ENCODE measurements at places on chromosomes 3 and 15.

- no peak for DNase-seq
Measured at GRCh38 chr3:11390411-11391131, 118.4 kb downstream of the ATG7 start.

DNA sequence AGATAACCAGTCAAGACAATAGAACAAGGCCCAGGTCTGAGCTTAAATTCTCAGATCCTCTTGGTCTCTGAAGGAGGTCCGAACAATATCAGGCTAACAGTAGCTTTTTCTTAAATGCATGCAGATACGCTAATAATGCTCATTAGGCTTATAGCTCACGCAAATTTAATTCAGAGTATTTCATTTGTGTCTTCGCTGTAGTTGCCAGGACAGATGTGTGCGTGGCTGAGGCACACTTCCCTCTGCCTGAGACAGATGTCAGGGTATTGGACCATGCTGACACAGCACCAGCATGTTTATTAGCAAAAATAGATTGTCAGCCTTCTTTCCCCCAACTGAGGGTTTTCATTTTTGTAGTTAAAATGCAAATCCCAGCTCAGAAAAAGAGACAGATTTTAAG is 102.9 kb upstream of the BFSP2 start:
- no peak for DNase-seq

DNA sequence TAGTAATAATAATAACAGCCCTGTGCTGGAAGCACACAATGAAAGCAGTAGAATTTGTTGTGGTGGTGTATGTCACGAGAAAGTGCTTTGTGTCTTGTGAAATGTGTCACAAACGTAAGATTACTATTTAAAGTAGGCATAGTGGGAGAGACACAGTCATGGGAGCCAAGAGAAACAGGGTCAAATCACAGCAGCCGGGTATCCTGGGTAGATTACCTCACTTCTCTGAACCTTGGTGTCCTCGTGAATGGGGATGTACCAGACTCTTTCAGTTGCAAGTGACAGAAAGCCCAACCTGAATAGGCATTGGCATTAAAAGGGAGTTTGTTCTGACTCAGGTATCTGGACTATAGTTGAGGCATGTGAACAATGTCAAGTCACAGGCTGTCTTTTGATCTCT is 29.1 kb upstream of the SRGAP3 start:
- no peak for DNase-seq

- no peak for DNase-seq
Measured at GRCh38 chr3:133943031-133943535, 47.4 kb upstream of the RAB6B start.

- no peak for DNase-seq
Measured at GRCh38 chr3:47022641-47023071, 43.2 kb downstream of the NBEAL2 start.

- no peak for DNase-seq
Measured at GRCh38 chr15:40623361-40623760, 29.3 kb downstream of the KNL1 start.

DNA sequence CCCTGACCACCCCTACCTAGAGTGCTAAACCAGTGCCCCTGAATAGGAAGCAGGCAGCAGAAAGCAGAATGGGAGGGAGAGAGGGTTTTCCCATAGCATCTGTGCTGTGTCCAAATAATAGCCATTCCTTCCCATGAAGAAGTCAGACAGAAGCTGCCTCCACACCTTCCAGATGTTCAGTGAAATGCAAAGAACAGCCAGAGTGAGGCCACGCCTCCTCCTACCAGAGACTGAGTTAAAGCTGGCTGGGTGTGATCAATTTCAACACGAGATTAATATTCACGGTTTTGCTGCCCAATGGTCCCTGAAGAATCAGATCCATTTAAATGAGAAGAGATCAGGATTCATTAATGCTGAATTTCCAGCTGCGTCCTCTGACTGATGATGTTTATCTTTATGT is 111.8 kb downstream of the SRGAP3 start:
- DNase-seq = no peak

DNA sequence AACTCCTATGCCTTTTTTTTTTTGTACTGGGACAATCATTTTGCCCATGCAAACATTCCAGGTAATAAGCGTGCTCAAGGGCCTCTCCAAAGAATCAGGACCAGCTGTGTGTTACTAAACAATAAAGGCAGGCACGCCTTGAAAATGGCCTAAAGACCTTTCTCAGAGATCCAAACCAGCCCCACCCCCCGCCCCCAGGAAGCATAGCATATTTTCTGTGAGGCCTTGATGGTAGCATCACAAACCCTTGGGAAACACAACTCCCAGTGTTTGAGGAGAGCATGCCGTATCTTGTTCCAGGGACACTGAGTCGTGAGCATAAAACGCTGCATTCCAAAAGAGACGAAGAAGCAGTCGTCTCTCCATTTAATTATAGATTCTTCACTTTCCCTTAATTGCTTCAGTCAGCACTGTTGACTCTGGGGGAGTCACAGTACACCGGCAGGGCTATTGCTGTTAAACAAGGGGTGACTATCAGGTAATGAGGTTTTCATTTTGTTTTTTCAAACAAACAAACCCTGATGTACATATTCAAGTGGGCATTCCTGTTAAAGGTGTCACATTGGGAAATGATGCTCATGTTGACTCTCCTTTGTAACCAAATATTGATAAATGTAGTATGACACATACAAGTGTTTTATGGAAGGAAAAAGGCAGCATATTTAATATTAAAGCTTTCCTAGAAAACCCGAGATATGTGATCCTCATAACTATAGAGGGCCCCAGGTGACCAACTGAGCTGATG is 4.4 kb upstream of the TPM1 start:
- no peak for DNase-seq

GRCh38 chr3:11143476-11143875 is 10.8 kb upstream of the HRH1 start:
- no peak for DNase-seq

- no peak for DNase-seq
Measured at GRCh38 chr3:141788149-141788548, 24.9 kb downstream of the GRK7 start.

DNA sequence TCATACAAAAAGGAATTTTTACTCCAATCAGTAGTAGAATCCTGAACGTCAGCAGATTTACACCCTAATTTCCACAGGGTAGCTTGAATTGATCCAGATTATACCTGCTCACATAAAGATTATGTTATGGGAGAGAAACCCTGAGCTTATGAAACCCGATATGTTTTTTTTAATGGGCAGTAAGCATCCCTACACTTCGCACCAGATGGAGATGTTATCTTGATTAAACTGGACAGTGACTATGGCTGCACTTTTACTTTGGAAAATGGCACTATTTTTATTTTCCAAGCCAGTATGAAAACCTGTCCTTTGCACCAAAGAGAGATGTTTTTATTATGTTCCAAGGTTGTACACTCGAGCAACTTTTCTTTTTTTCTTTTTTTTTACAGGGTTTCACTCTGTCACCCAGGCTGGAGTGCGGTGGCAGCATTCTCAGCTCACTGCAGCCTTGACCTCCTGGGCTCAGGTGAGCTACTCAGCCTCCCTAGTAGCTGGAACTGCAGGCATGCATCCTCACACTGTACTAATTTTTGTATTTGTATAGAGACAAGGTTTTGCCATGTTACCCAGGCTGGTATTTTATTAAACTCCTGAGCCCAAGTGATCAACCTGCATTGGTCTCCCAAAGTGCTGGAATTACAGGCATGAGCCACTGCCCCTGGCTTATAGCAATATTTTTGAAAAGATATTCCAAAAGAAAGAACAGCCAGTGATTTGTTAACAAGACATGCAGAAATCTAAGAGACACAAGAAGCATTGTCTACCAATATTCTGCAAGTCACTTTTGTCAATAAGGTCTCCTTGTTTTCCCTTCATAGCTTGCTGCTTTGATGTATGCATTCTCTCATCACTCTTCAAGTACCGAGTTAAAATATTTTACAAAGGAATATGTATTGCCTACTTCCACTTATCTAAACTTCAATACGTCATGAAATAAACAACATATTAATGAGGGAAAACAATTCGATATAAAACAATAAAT is 1412.6 kb downstream of the ZPLD1 start:
- DNase-seq = peak; percentile 8

- no peak for DNase-seq
Measured at GRCh38 chr3:170465955-170466354, 47.3 kb downstream of the CLDN11 start.

DNA sequence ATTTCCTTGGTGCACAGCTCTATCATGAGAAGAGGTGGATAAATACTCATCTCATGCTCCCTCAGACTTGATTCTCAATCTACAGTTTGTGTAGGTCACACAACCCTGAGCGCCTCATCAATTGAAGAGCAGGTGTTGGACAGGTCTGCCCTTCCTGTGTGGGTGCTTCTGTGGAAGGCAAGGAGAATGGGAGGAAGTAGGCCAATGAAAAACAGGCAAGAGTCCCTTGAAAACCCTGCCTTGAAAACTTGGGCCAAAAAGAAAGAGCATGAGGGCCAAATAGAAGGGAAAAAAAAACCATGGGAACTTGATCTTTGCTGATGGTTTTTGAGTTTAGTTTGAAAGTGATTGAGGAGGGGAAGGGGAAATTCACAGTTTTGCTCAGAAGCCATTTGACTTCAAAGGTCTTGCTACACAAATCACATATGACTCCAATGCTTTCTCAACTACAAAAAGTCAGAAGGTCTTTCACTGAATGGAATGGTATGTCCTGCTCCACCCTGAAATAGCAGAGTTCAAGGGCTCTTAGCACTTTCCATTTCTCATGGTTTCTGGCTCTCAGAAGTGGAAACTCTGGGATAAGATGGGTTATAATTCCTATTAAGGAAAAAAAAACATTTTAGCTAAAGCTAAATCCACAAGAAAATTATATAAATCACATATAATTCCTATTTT is 37.2 kb upstream of the TM4SF1 start:
- DNase-seq = no peak

DNA sequence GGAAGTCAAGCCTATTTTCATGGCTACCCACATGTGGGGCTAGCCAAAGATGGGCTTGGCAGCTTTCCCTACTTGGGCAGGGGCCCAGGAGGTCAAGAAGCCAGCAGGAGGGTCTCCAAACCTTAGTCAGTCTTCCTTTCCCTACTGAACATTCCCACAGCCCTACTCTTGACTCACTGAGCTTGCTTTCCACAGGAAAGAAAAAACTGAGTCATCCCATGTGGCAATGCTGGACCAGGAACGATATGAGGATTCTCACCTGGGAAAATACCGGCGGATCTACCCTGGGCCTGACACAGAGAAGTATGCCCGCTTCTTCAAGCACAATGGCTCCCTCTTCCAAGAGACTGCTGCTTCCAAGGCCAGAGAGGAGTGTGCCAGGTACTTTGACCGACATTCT is 3.7 kb upstream of the NGRN start:
- no peak for DNase-seq

Data from WERI-Rb-1 (cell line).